BJ (cell line): ENCODE measurements at places on chromosomes 11 and 22. TPM values are rescaled to one million over a fixed set of nuclear protein-coding genes. Genes with fewer than 3 reads are reported as not detected.

Gene RNF214
- polyA plus RNA-seq, result 11.5 and 17.1 TPM in 2 replicates

- DNase-seq, result no peak
Measured at GRCh38 chr22:26846645-26847044, 189.3 kb downstream of the MIAT start.

Gene INPPL1
- polyA plus RNA-seq, result 114 and 164 TPM in 2 replicates

- no peak for DNase-seq
Measured at GRCh38 chr11:34634694-34635062, 13.8 kb downstream of the EHF start.

Gene ZNF280A
- polyA plus RNA-seq, result not detected in 2 replicates

Gene DDX6
- polyA plus RNA-seq, result 23.7 and 49.8 TPM in 2 replicates

Gene MMP1
- polyA plus RNA-seq, result 233 and 349 TPM in 2 replicates

DNA sequence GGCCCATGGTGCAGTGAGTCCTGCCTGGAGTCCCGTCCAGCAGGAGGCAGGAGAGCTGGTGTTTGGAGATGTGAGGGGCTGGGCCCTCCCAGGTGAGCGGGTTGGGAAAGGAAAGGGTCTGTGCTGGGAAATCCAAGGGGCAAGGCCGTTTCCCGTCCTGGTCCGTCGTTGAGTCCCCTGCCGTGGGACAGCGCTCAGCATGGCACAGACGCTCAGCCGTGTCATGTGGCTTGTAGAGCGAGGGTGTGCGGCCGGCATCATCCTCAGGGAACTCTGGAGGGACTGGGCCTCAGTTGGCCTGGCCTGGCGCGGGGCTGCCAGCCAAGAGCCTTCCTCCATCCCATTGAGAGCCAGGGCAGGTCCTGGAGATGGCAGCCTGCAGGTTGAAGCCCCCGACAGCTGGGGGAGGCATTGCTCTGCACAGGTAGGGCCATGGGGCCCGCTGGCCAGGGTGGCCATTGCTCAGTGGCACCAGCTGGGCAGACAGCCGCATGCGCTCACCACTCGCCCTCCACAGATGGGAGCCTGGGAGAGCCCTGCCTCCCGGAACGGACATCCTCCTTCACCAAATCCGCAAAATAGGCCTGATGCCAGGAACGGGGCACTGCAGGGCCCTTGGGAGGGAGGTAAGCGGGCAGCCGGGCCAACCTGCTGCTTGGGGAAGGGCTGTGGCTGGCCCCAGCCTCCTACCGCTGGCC is 28.7 kb downstream of the KCNQ1 start:
- DNase-seq, result no peak

- peak; percentile 34 for DNase-seq
Measured at GRCh38 chr22:38923463-38924346, 33.7 kb upstream of the APOBEC3A start.

GRCh38 chr11:129947474-129947873 is 52.1 kb upstream of the NFRKB start:
- no peak for DNase-seq

DNA sequence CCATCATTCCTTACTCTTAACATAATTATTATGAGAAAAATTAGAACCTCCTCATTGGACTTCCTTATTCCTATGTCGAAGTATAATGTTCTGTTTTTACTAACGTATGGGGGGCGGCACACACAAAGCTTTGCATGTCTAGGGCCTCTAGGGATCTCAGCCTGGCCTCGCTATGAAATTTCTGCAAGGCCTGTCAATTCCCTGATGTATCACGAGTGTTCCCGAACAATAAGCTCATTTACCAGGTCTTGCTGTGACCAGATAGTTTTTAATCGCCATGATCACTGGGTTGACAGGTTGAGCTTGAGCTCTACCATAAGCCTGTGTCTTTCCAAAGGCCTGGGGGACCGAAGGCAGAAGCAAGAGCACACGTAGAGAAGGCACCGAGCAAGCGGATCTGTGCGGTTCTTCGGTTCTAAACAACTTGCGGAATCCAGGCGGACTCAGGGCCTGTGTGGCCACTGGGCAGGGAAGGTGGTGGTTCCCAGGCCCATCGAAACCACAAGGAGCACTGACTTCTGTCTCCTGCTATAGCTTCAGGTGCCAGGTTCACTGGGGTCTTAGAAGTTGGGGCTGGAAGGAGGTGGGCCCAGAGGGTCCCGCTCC is 10.4 kb upstream of the FXYD2 start:
- DNase-seq, result no peak

DNA sequence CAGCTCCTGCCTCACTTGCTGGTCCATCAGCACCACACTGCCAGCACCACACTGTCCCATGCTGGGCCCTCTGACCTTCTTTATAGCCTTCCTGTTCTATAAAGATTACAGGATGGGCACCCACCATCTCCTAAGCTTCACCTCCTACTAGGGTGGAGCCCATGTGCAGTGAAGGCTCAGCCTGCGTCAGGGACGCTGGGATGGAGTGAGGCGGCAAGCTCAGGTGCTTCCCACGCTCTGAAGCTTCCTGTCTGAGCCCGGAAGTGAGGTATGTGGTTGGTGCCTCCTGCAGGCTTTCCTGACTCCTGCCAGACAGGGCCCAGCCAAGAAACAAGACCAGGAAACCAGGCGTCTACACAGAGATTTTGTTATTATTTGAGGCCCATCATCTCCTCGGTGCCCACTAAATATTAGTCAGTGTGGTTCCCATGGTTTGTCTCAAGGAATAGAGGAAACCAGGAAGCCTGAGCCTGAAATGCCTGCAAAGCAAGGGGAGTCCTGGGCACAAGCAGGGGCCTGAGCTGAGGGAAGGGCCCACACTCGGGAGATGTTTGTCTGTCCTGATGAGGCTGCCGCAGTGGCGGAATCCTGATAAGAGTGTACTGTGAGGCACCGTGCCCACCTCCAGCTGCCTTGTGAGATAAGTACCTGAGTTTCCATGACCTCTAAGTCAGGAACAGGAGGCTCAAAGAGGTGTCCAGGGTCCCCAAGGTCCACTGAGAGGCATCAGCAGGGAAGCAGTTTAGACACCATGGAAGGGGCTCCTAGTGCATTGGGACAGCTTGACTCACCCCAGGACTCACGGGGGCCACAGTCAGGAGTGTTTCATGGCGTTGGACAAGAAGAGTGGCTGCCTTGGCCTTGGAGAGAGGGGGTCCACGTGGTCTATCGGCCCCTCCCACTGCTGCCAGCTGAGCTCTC is 22.0 kb downstream of the RSPH14 start:
- no peak for DNase-seq

DNA sequence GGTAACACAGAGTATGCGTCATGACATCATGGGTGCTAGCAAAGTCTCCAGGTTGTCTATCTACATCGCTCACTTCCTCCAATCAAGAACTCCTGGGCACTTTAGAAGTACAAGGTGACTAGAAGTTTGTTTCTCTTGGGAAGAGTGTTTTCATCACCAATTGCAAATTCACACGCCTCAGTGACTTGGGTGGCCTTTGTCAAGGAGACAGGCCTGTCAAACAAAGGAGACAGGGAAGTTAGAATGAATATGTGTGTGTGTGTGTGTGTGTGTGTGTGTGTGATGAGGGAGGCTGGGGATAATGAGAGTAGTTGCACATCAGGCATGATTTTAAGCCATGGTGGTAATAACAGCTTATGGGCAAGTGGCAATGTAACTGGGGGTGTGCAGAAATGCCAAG is 953.2 kb downstream of the OPCML start:
- DNase-seq, result no peak

DNA sequence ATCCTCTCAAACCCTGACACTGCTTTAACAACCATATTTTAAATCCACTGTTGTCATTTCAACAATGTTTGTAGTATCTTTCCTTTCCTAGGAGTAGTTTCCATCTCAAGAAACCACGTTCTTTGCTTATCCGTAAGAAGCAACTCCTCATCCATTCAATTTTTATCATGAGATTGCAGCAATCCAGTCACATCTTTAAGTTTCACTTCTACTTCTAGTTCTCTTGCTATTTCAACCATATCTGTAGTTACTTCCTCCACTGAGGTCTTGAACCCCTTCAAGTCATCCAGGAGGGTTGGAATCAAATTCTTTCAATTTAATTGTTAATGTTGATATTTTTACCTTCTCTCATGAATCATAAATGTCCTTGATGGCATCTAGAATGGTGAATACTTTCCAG is 22.4 kb downstream of the CCDC82 start:
- DNase-seq, result no peak

- DNase-seq, result no peak
Measured at GRCh38 chr11:67640758-67641337, 1.3 kb upstream of the TBX10 start.

DNA sequence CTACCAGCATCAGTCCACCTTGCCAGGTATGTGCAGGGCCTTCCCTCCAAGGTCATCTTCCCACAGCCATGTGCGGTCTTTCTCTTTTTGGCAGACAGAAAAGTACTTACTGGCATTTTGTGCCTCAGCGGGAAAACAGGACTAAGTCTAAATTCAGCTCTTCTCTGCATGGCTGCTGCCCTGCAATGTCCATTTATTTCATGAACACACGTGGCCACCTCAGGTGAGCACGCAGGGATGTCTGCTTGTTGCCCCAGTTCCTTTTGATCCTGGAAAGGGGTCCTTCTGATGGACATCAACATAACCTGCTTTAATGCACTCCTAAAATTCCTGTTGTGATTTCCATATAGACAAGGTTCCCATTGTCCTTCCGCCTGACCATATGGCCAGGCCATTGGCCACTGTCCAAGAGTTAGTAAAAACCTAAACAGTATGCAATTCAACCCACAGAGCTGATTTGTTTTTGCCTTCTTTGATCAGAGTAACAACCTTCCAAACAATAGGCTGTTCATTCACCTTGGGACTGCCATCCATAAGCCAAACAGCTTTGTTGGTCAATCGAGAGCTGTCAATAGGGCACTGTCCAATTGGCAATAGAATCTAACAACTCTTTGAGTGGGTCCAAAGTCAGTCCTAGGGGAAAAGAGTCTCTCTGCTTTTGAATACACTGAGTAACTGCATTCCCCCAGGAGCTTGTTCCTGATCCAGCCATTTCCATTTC is 5.9 kb downstream of the TREH start:
- DNase-seq, result no peak

Gene HTR3A
- polyA plus RNA-seq, result not detected in 2 replicates

DNA sequence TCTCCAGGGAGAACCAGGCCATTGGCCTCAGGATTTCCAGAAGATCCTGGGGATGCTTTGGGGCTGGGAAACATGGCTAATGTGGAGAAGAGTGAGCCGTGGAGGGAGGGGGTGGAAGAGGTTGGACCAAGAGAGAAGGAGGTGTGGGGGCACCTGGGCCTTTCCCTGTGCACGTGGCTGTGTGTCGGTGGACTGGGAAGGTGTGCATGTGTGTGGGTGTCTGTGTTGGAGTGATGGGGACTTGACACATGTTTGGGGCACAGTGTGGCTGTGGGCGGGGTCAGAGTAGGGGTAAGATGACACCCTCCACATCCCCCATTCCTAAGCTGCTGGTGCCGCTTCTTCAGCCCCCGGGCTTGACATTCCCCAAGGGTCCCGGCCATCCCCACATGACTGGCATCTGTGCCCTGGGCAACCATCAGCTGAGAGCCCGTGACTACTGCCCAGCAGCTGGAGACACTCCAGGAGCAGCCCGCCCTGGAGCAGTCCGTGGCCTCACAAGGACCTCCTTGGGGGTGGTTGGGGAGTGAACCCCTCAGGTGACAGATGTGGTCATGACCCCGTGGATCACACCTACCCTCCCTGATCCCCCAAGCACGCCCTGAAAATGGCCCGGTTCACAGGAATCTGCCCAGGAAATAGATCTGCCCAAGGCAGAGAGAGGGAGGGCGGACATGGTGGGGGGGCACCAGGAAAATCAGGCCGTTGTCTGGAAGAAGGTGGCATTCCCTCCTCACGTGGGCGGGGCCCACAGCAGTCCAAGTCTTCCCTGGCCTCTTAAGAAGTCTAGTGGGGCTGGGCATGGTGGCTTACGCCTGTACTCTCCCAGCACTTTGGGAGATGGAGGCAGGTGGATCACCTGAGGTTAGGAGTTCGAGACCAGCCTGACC is 34.8 kb upstream of the SOX10 start:
- no peak for DNase-seq

GRCh38 chr11:122979815-122980595 is 1.6 kb downstream of the BSX start:
- no peak for DNase-seq

DNA sequence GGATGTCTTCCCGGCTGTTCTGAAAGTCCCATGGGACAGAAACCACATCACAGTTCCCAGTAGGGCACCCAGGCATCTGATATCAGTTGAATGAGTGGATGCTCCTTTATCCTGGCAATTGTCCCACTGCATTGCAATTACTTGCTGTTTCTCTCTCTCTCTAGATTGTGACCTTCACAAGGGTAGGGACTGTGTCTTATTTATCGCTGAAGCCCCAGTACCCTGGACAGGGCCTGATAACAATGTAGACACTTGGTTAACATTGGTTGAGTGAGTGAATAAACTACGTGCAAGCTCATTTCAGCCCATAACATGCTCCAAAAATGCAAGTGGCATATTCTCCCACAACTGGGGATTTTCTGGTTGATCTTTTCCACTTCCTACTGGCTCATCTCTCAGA is 193.7 kb upstream of the NARS2 start:
- no peak for DNase-seq

DNA sequence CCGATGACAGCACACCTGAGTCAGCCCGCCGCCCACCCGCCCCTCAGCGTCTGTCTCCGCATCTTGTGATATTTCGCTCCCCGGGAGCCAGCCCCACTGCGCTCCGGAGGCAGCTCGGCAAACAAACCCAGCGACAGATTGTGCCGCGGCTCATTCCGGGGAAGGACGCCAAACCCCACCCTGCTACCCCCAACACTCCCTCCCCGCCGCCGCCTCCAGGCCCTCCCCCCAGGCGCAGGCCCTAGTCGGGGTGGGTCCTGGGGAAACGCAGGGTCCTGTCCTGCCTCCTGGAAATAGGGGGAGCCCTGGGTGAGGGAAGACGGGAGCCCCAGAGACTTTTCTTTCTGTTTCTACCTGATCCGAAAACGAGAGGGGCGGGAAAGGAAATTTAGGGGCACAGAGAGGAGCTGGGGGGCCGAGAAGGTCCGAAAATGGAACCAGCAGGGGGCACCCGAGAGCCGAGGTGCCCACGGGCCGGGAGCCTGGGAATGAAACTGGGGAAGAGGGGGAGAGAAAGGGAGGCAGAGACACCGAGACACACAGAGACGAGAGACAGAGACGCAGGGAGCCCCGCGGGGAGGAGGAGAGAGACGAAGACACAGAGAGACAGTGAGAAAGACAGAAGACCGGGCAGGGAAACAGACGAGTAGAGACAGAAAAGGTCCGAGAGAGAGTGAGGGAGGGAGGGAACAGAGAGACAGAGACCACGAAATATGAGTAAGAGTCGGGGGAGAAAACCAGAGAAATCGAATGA is 1.7 kb upstream of the RTN4RL2 start:
- DNase-seq, result no peak

Gene ACR
- 0.12 TPM in 1 of 2 replicates, not detected in the other for polyA plus RNA-seq

- no peak for DNase-seq
Measured at GRCh38 chr22:22865311-22866072, 22.1 kb upstream of the IGLL5 start.

DNA sequence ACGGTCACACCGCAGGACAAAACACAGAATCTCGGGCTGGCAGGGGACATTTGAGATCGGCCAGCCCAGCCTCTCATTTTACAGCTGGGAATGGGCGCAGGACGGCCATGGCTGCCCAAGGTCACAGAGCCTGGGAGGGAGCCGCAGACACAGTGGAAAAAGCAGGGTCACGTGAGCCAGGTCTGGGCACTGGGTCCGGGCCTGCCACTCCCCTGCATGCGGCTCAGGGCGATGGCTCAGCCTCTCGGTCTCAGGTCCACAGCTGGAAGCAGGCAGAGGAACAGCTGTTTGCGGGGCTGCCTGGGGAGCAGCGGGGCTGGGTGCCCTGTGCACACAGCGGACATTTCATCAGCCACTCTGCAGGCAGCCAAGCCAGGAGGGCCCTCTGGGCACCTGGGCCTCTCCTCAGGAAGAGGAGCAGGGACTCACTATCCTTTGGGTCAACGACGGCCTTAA is 10.4 kb upstream of the PPARA start:
- DNase-seq, result no peak

GRCh38 chr11:68998390-68998911 is 14.6 kb downstream of the MRGPRF start:
- DNase-seq, result no peak
